ENCODE measurements at places on chromosomes 16 and 17. TPM values are rescaled to one million over a fixed set of nuclear protein-coding genes. Genes with fewer than 3 reads are reported as not detected.

Gene METTL2A
- total RNA-seq = 21.6 TPM

Gene PRCD
- total RNA-seq = not detected

Gene TEKT1
- total RNA-seq = not detected

Gene PPM1E
- 0.18 TPM for total RNA-seq

Gene KRTAP1-4
- not detected for total RNA-seq

Data from myometrial cell (primary cell).